ENCODE measurements at places on chromosomes 16 and 17.

- no peak for DNase-seq
Measured at GRCh38 chr16:88983165-88983564, 6.2 kb upstream of the CBFA2T3 start.

DNA sequence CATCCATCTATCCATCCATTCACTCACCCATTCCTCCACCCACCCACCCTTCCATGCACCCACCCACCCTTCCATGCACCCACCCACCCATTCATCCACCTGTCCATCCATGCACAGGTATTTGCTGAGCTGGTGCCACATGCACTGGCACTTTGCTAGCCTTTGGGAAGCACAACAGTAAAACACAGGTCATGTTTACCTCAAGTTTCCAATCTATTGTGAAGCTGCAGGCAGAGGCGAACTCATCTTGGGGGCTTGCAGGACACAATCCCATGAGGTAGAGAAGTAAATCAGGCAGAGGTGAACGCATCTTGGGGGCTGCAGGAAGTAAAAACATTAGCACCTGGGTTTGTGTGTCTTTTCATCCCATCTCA, 35.6 kb upstream of the CBFA2T3 start:
- no peak for DNase-seq

DNA sequence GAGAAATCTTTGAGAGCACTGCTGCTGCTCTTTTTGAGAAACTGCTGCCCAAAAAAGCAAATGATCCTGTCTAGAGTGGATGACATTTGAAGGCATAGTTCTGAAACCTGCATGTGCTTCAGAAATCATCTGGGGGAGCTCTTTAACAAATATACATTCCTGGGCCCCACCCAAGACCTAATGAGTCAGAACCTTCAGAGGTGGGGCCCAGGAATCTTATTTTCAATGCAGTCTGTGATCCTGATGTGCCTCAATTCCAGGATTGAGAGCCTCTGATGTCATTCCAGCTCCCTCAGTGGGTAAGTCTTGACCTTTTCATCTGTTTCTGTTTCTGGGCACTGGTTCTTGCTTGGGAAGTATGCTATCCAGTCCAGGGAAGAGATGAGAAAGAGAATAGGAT, 42.3 kb downstream of the HNF1B start:
- DNase-seq: no peak

GRCh38 chr16:15971440-15971815, 22.0 kb downstream of the ABCC1 start:
- no peak for DNase-seq

DNA sequence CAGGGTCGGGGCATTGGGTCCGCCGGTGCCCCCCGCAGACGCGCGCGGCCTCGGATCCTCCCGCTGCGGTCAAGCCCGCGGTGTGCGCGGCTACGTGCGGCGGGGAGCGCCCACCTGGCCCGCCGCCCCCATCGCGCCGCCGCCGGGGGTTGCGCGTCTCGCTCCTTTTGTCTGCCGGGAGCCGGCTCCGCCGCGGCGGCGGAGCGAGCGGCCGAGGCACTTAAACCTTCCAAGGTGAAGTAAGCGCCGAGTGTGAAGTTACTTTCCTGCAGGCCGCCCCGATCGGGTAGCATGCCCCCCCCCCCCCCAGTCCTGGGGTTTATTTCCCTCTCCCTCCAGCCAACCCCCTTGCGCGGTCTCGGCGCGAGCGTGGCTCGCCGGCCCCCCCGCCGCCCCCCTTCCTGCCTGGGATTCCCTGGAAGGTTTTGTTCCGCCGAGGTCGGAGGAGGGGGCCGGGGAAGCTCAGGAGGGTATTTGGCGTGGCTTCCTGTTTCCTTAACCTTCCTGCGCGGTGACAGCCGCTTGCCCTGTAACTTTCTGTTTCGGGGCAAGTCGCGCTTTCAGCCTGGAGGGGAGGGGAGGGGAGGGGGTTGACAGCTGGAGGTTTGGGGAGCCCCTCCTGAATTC, 56.6 kb upstream of the GSE1 start:
- DNase-seq: no peak

- no peak for DNase-seq
Measured at GRCh38 chr17:81127133-81127455, 38.2 kb upstream of the PVALEF start.

DNA sequence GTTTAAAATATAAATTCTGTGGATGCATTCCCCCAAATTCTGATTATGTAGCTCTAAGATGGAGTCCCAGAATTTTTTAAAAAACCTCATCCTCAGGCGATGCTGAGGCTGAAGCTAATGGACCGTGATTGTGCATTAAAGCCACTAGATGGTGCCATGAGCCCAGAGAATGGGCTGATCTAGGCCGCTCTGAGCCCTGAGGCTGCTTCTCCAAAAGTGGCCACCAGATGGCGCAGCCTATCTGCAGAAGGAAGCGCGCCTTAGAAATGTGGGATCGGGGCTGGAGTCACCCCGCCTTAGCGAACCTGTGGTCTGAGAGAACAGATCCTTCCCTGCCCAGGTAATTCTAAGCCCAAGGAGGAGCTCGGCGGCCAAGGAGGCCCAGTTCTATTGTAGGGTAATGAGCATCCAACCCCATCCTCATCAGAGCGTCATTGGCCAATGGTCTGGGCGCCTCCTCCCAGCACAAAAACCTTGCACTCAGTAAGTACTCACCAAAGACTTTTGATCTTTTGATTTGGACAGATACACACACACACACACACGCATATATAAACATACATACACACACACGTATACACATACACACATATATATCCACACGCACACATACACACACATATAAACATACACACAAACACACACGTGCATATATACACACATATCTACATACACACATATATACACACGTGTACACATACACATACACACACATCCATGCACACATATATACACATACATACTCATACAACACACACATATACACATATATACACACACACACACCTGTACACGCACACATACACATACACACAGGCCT, 13.7 kb upstream of the MMP2 start:
- DNase-seq: peak; percentile 13

- DNase-seq: no peak
Measured at GRCh38 chr17:338442-339192, 14.0 kb downstream of the RPH3AL start.

- no peak for DNase-seq
Measured at GRCh38 chr16:70754371-70754770, 46.6 kb downstream of the VAC14 start.

DNA sequence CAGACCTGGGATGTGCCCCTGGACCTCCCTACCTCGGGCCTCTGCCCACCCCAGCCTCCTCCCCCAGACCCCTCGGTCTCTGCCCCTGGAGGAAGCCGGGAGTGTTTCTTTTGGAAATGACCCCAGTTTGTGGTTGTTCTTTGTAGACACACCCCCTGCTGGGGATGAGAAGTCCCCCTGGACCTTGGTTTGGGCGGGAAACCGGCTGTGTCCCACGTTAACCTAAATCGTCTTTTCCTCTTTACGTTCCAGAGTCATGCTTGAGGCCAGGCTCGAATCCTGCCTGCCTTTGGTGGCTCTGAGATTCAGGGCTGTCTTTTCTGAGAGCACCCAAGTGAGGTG, 116.6 kb downstream of the METRNL start:
- DNase-seq: no peak

DNA sequence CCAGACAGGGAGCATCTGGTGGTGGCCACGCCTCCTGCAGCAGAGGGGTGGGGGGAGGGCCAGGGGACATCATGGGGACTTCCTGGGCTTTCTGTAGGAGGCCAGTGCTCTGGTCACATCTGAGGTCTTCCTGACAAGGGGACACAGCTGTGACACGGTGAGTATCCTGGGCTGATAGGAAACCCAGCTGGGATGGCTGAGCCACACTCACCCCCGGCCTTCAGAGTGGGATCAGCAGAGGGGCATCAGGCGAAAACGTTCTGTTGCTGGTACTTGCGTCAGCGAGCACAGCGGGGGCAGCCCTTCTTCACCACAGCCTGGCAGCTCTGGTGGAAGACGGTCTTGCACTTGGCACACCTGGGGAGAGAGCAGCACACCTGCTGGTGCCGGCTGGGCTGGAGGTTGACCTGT, 122.9 kb upstream of the SMURF2 start:
- DNase-seq: no peak

- no peak for DNase-seq
Measured at GRCh38 chr16:69712277-69712676, 14.1 kb downstream of the NQO1 start.

GRCh38 chr17:45997624-45998023, 1.4 kb upstream of the STH start:
- no peak for DNase-seq

DNA sequence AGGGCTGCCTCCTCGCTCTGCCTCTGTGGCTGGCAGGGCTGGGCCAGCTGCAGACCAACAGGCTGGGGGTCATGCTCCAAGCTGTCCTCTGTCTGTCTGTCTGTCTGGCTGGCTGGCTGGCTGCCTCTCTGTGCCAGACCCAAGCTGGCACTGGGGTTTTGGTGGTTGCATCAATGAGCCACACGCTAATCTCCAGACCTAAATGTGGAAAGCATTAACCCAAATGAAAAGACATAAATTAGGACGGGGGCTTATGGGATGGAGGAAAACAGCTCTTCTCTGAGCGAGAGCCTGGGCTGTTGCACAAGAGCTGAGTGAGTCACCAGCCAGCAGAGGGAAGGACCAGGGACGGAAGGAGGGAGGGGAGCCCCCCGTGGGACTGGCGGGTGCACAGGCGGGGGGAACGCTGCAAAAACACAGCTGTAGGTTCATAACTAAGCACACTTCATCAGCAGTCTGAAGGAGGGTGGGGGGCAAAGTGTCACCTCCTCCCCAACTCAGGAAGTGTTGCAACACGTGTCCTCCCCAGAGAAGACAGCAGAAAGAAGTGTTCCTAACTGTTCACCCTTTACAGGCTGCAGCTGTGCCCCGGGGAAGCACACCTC, 83.4 kb downstream of the GAS7 start:
- no peak for DNase-seq

GRCh38 chr17:2262135-2262587, 41.4 kb downstream of the SMG6 start:
- DNase-seq: no peak
